Stimulated activated CD8-positive, alpha-beta memory T cell treated with anti-CD3 and anti-CD28 coated beads, Interleukin-12 subunit alpha, Interleukin-12 subunit beta, amount 100 ng/mL, for 1 hour (primary cell): ENCODE measurements at places on chromosomes 5 and 9.

DNA sequence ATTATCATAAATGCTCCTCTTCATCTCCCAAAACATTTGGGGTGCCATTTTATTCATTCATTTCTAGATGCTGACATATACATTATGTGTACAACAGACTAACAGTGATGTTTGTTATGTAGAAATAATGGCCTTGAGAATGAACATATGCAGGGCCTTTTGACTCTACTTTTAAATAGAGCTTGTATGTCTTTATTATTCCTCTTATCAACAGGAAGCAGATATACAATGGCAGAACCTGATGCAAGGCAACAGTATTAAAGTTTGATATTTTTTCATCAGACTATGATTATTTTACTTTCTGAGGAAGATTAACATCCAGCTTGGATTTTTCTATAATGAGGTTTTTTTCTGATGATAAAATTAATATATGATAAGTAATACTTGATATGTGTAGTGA, 44.1 kb downstream of the SNX18 start:
- DNase-seq = no peak

DNA sequence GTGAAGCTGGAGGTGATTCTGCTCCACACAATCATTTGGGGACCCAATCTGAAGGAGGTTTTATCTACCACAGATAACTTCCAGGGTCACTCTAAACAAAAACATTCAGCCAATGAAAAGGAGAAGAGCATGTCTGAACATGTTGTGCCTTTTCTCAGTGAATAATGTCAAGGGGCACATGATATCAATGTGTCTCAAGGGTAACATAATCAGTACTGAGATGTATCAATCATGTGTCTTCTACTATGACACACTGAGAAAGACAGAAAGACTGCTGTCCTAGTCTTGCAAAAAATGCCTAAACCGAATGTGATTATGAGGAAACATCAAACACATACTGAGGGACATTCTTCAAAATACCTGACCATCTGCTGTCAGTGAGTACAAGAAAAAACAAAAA, 25.4 kb upstream of the RASA1 start:
- no peak for DNase-seq

GRCh38 chr9:129885018-129885669, 49.9 kb downstream of the USP20 start:
- DNase-seq = no peak

DNA sequence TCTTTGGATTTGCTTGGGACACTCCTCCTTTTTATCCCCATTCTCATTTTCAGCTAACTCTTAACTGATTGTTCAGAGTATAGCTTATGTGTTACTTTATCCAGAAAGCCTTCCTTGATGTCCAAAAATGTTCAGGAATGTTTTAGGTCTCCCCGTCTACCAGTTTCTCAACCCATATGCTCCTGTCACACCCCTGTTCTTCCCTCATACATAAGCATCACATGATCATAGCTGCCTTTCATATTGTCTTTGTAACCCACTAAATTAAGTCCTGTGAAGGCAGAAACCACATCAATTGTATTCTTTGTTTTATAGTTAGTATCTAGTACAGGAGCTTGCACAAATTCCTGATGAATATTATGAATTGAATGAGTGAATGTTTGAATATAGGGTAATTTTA, 321.9 kb upstream of the ACTBL2 start:
- no peak for DNase-seq

- DNase-seq = no peak
Observed at GRCh38 chr9:95736891-95737522, 138.5 kb upstream of the ERCC6L2 start.

DNA sequence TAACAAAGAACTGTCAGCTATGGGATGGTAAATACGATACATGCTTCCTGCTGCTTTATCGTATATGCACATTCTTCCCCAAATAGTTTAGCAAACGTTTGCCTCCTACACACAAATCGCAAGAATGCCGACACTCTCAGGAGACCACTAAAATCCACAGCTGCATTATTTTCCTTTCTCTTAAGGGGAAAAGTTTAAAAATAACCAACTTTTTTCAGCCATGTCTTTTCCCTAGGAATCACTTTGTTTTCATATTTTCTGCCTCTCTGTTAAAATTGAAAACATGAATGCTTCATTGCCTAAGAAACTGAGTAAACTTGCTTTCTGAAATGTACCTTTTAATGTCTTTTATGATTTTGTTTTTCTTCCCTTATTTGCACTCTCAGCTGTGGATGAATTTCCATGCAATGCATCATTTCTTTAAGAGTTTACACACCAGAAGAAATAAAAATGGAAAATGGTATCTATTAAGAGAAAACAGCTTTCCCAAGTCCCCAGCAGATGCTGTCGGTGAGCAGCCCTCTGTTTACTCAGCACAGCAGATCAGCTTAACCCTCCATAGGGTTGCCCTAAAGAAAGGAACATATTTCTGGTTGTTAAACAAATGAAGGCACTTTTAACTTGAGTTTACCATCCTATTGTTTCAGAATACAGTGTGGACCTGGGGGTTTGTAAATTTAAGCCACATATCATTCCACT, 66.2 kb downstream of the IZUMO3 start:
- no peak for DNase-seq
